ENCODE measurements at places on chromosomes 6 and 20. TPM values are rescaled to one million over a fixed set of nuclear protein-coding genes. Genes with fewer than 3 reads are reported as not detected.

Gene METTL24
- not detected for total RNA-seq

Gene RUNX2
- total RNA-seq, result 9.3 TPM

Gene NKX2-4
- total RNA-seq, result not detected

Gene LY6G6C
- total RNA-seq, result not detected

Gene SLPI
- total RNA-seq, result not detected
